Transverse colon (tissue), 4 donors: ENCODE measurements at places on chromosomes 11 and 22. TPM values are rescaled to one million over a fixed set of nuclear protein-coding genes. Genes with fewer than 3 reads are reported as not detected.

GRCh38 chr11:2404735-2405196 lies 4.2 kb downstream of the TSSC4 start:
- H3K27me3 ChIP-seq, result peaks cover 14% of the 10 kb centered on the region
- H3K36me3 ChIP-seq, result peaks cover 8% of the 10 kb centered on the region
- DNase-seq, result no peak
- no peak overlapping the region for H3K27ac ChIP-seq
- no peak overlapping the region for H3K4me3 ChIP-seq

DNA sequence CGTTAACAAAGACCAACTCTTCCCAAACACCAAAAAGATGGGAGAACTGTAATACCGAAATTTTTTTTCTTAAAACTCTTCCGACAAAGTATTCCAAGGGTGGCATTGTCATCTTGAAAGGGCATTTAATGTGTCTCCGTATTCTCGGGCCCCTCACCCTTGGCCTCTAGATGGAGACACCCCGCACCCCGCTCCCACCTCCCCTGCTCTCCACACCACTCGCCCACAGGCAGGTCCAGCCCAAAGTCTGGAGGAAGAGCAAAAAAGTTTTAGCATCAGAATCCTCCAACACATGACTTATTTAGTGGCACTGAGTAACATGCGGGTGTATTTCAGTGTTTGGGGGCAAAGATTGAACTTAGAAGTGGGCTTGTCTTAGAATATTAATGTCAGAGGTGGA lies 20.7 kb downstream of the SPATA19 start:
- H3K36me3 ChIP-seq, result no peaks in the 10 kb centered on the region
- no peak overlapping the region for H3K4me3 ChIP-seq
- no peak for DNase-seq
- H3K27me3 ChIP-seq, result no peaks in the 10 kb centered on the region
- no peak overlapping the region for H3K27ac ChIP-seq
- H3K4me1 ChIP-seq, result no peaks in the 10 kb centered on the region

DNA sequence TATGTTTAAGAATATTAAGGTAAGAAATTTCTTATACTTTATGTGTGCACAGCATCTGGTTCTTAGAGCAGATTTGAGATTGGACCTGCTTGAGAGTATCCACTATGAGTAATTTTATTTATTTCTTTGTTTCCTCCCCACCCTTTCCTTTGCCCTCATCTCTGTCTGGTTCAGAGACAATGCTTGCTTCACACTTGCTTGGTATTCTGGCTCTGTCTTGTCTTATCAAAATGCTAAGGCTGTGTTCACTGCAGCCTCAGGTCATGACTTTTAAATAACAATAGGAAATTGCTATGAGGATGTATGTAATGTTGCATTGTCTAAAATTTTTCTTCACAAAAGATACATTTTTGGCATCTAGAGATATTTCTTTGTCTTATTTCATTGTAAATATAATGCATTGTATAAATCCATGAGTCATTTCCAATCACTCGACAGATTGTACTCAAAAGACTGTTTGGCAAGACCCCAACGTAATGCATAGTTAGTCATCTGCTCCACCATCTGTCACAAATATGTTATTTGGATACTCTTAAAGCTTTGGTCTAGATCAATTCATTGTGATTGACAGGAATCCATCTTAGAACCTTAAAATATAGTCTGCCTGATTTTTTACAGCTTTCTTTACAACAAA lies 395.7 kb downstream of the AASDHPPT start:
- no peak overlapping the region for H3K27ac ChIP-seq
- DNase-seq, result no peak
- no peaks in the 10 kb centered on the region for H3K36me3 ChIP-seq
- H3K4me3 ChIP-seq, result no peak overlapping the region

GRCh38 chr11:72297828-72298227 lies 53.9 kb upstream of the PHOX2A start:
- no peaks in the 10 kb centered on the region for H3K27me3 ChIP-seq
- no peaks in the 10 kb centered on the region for H3K36me3 ChIP-seq
- no peak overlapping the region for H3K27ac ChIP-seq
- DNase-seq, result no peak
- H3K4me1 ChIP-seq, result no peaks in the 10 kb centered on the region

GRCh38 chr22:30127749-30128166 lies 47.5 kb downstream of the HORMAD2 start:
- no peak for DNase-seq
- H3K4me1 ChIP-seq, result no peaks in the 10 kb centered on the region
- peaks cover 9% of the 10 kb centered on the region for H3K27me3 ChIP-seq
- H3K4me3 ChIP-seq, result no peak overlapping the region

DNA sequence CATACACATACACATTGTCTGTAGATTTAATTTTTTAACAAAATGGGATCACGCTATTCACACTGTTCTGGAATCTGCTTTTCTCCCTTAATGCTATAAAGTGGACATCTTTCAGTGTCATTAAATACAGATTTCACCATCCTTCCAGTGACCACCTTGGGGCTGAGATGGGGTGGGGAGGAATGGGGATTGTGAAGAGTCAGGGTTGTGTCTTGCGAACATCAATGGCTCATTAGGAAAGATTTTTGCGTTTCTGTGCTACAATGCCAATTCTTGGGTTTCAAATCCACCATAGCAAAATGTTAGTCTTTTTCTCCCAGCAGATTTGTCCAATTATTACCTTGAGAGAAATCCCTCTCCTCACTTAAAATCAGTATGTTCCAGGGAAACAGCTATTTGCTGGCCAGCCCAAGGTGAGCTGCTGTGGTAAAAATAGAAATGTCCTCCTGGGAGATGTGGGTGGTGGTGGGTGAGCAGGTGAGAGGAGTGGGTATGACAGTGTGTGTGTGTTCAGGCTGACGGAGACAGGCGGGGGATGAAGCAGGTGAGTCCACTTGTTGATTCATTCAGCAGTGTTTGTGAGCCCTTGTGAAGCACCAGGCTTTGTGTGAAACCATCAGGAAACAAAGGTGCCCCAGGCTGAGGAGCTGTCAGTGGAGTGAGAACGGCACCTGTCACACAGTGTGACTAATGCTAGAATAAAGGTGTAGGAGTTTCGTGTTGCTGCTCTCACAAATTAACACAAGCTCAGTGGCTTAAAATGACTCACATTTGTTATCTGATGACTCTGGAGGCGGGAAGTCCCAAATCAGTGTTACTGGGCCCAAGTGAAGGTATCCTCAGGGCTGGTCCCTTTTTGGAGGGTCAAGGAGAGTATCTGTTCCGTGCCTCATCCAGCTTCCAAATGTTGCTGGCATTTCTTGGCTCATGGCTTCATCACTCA lies 1.7 kb upstream of the CBX6 start:
- no peak for DNase-seq
- peaks cover 38% of the 10 kb centered on the region for H3K4me1 ChIP-seq
- H3K27ac ChIP-seq, result peak overlapping the region; percentile 92

DNA sequence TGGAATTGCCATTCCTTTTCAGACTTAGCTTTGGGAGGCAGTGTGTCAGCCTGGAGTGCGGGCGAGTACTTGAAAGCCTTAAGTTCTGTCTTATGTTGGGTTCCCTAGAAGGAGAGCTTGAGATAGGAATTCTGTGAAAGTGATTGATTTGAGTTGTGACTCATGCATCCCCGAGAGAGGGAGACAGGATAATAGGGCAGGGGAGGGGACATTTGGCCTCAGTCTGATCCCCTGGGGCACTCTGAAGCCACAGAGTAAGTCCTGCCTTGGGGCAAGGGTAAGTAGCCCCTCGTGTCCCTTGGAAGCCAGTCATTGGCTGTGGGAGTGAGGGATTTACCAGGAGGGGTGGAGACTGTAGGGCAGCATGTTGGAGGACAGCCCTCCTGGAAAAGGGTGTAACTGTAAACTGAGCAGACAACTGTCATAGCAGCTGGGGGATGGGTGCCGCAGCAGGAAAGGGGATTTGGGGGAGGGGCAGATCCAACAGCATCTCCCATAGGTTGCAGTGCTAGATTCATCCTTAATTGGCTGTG lies 44.0 kb downstream of the KIAA1671 start:
- no peaks in the 10 kb centered on the region for H3K27me3 ChIP-seq
- H3K36me3 ChIP-seq, result no peaks in the 10 kb centered on the region
- H3K4me1 ChIP-seq, result peaks cover 7% of the 10 kb centered on the region
- peak overlapping the region; percentile 37 for H3K27ac ChIP-seq
- peak; percentile 48 for DNase-seq
- no peak overlapping the region for H3K4me3 ChIP-seq

- no peak overlapping the region for H3K27ac ChIP-seq
- DNase-seq, result peak; percentile 20
- no peaks in the 10 kb centered on the region for H3K4me1 ChIP-seq
- no peak overlapping the region for H3K4me3 ChIP-seq
- no peaks in the 10 kb centered on the region for H3K36me3 ChIP-seq
These were observed 132.9 kb downstream of the RASSF10 start for GRCh38 chr11:13141731-13142709.

- peaks cover 8% of the 10 kb centered on the region for H3K27me3 ChIP-seq
- H3K4me1 ChIP-seq, result no peaks in the 10 kb centered on the region
- H3K27ac ChIP-seq, result no peak overlapping the region
- H3K4me3 ChIP-seq, result no peak overlapping the region
- DNase-seq, result no peak
- H3K36me3 ChIP-seq, result no peaks in the 10 kb centered on the region
These were observed 37.9 kb downstream of the TST start for GRCh38 chr22:36981247-36981775.

- peak overlapping the region; percentile 66 for H3K27ac ChIP-seq
- H3K36me3 ChIP-seq, result no peaks in the 10 kb centered on the region
- no peak overlapping the region for H3K4me3 ChIP-seq
- peaks cover 10% of the 10 kb centered on the region for H3K4me1 ChIP-seq
- no peaks in the 10 kb centered on the region for H3K27me3 ChIP-seq
These were observed 32.4 kb downstream of the ST3GAL4 start for GRCh38 chr11:126387857-126388256.

- peak; percentile 27 for DNase-seq
- H3K27ac ChIP-seq, result peak overlapping the region; percentile 67
- no peak overlapping the region for H3K4me3 ChIP-seq
- H3K36me3 ChIP-seq, result no peaks in the 10 kb centered on the region
- H3K4me1 ChIP-seq, result peaks cover 6% of the 10 kb centered on the region
These were observed 92.7 kb downstream of the SGSM3 start for GRCh38 chr22:40463017-40463631.

DNA sequence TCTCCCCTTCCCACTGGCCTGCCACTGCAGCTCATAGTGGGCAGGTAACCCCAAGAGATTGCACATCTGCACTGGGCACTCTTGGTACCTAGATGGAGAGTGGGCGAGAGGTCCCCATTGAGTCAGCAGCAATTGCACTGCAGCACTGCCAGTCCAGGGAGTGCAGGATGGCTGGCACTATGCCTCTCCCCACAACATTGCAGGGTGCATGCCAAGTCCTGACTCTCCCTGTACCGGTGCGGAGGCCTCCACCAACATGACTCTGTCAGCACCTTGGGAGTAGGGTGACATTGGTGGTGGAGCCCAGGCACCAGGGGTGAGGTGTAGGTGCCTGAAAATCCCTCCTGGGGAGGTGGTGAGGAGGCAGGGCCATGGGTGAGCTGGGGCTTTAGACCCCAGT lies 82.2 kb downstream of the TRAF6 start:
- no peak overlapping the region for H3K4me3 ChIP-seq
- no peaks in the 10 kb centered on the region for H3K36me3 ChIP-seq
- H3K4me1 ChIP-seq, result no peaks in the 10 kb centered on the region
- H3K27ac ChIP-seq, result no peak overlapping the region
- H3K27me3 ChIP-seq, result no peaks in the 10 kb centered on the region

- no peak overlapping the region for H3K4me3 ChIP-seq
- no peaks in the 10 kb centered on the region for H3K4me1 ChIP-seq
- no peaks in the 10 kb centered on the region for H3K36me3 ChIP-seq
- no peak for DNase-seq
These were observed 46.9 kb upstream of the SYT9 start for GRCh38 chr11:7204778-7205177.

DNA sequence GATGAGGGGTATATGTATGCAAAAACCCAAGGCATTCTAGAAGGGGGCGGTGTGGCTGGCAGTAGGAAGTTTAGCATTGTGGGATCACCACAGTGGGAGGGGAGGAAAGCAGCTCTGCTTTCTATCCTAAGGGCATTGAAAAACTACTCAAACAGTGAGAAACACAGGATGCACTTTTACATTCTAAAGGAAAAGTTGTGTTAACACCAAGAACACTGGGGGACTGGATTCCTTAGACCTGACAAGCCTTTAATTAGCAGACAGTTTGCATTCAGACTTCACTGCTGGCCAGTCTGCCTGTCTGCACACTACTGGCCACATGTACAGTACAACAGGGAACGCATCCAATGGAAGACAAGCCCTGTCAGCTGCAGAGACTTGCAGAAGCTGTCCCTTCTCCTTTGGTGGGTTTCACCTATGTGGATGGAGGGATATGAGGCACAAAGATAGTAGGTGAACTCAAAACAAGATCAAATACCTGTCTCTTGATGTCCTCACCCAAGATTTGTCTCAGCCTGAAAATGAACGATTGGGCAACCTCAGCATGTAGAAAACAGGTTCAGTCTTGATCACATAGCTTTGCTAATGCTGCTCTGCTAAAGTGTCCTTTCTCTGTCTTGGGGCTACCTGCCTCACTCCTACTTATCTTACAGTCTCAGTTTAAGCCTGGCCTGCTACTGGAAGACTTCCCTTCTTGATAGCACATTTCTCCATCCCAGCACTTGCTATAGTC lies 64.8 kb downstream of the TENM4 start:
- DNase-seq, result no peak
- H3K36me3 ChIP-seq, result no peaks in the 10 kb centered on the region
- H3K4me3 ChIP-seq, result no peak overlapping the region
- H3K27me3 ChIP-seq, result no peaks in the 10 kb centered on the region
- H3K27ac ChIP-seq, result no peak overlapping the region

GRCh38 chr11:102669664-102670063 lies 35.9 kb downstream of the MMP27 start:
- H3K27me3 ChIP-seq, result no peaks in the 10 kb centered on the region
- H3K27ac ChIP-seq, result no peak overlapping the region
- no peaks in the 10 kb centered on the region for H3K4me1 ChIP-seq
- H3K36me3 ChIP-seq, result no peaks in the 10 kb centered on the region
- no peak overlapping the region for H3K4me3 ChIP-seq

Gene YPEL1
- 4.6 TPM for total RNA-seq

Gene ACTN3
- total RNA-seq, result not detected
